ENCODE measurements at places on chromosomes 16 and 17.

GRCh38 chr16:1929578-1930337 is 11.5 kb upstream of the HS3ST6 start:
- DNase-seq, result peak; percentile 61

GRCh38 chr16:83400234-83400633 is 407.5 kb upstream of the HSBP1 start:
- DNase-seq, result no peak

DNA sequence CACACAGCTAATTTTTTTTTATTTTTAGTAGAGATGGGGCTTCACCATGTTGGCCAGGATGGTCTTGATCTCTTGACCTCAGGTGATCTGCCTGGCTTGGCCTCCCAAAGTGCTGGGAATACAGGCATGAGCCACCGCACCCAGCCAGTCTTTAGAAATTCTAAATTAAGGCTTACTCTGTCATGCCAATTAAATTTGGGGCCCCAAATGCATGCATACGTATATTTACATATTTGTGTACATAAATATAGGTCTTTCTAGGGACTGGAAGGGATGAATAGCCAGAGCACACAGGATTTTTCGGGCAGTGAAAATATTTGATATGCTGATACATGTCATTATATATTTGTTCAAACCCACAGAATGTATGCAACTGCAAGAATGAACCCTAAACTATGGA is 105.1 kb downstream of the BCAS3 start:
- no peak for DNase-seq

DNA sequence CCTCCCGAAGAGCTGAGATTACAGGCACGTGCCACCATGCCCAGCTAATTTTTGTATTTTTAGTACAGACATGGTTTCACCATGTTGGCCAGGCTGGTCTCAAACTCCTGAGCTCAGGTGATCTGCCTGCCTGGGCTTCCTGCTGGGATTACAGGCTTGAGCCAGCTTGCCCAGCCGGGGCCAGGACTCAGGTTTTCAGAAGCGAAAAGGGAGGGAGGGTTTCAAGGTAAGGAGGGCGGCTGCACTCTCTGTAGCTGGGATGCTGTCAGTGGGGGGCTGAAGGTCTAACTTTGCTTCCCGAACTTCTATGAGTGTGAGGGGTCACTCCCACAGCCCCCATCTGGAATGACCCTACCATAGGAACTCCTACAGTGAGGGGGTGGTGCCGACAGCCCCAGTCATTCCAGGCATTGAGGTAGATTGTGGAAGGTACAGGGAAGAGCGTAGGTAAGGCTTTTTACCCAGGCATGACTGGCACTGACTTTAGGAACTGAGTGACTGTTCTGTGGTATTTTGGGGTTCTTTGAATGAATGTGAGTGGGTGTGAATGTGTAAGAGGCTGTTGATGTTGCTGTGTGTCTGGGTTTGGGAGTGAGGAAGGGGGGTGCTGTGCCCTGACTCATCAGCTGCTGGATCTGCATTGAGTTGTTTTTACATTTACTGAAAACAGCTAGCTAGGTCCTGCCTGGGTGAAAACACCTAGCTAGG is 3.8 kb upstream of the C1QL1 start:
- DNase-seq, result no peak

DNA sequence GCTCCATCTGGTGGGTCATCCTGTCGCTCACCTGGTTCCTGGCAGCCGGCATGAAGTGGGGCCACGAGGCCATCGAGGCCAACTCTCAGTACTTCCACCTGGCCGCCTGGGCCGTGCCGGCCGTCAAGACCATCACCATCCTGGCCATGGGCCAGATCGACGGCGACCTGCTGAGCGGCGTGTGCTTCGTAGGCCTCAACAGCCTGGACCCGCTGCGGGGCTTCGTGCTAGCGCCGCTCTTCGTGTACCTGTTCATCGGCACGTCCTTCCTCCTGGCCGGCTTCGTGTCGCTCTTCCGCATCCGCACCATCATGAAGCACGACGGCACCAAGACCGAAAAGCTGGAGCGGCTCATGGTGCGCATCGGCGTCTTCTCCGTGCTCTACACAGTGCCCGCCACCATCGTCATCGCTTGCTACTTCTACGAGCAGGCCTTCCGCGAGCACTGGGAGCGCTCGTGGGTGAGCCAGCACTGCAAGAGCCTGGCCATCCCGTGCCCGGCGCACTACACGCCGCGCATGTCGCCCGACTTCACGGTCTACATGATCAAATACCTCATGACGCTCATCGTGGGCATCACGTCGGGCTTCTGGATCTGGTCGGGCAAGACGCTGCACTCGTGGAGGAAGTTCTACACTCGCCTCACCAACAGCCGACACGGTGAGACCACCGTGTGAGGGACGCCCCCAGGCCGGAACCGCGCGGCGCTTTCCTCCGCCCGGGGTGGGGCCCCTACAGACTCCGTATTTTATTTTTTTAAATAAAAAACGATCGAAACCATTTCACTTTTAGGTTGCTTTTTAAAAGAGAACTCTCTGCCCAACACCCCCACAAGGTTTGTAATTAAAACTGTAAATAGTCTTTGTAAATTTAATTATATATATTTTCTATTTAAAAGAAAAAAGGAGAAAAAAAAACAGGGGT is 1.7 kb downstream of the FZD2 start:
- no peak for DNase-seq

- no peak for DNase-seq
These were observed 175.2 kb downstream of the CCDC182 start for GRCh38 chr17:57569853-57570252.

- no peak for DNase-seq
These were observed 29.7 kb downstream of the NDEL1 start for GRCh38 chr17:8465356-8465755.

All from hypothalamus (tissue), 51 donors.